ENCODE measurements at places on chromosomes 3 and 15. TPM values are rescaled to one million over a fixed set of nuclear protein-coding genes. Genes with fewer than 3 reads are reported as not detected.

The ANKUB1 gene
- total RNA-seq: not detected

DNA sequence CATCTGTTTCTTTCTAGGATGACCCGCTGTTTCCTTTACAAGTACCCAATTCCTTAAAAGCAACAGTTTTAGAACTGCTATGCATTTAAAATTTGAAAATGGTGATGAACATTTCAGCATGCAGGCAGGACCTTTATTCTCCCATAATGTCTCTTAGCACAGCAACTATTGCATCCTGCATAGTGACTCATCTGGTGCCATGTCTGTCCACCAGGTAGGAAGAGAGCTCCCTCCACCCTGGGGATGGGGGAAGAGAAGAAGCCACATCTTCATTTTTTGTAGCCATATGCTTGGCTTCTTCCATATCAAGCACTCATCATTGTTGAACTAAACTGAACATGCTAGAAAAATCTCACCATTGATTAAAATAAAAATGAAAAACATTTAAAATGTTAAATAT is 9.9 kb downstream of the GPR15 start:
- H3K27me3 ChIP-seq: peaks cover 2% of the 10 kb centered on the region
- no peak overlapping the region for H3K4me3 ChIP-seq
- no peak for DNase-seq
- no peaks in the 10 kb centered on the region for H3K36me3 ChIP-seq
- H3K27ac ChIP-seq: no peak overlapping the region
- H3K4me1 ChIP-seq: no peaks in the 10 kb centered on the region

DNA sequence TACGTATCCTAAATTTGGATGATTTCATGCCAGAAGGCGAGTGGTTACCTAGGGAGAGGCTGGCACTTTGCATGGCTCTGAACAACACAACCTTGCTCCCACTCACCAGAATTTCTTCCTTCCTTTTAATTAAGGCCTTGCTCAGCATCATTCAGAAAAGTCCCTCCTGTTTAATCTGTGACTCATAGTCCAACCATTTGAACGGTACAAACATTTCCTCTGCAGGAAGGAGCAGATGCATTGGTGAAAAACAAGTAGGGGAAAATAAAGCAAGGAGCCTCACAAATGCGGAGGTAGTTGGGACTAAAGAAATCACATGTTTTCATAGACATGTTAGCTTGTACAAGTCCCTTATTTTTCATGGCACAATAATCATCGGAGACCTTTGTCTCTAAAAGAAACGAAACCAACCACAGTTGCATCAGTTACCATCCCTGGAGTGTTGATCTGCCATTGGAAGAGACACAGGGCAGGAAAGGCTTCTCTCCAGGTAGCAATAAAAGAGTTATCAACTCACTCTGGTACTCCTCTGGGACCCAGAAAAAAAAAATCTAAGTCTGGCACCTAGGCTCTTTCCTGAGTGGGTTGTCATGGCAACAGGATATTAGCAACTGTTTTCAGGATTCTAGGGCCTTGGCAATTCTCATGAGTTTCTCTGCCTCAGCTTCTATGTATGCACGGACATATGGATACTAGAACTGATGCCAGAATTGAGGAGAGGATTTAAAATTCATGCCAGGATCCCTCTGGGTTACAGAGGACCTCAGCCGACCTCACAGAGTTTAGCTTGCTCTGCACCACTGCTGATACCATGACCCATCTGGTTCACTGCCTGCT is 255.4 kb upstream of the ARPP21 start:
- H3K27ac ChIP-seq: no peak overlapping the region
- no peaks in the 10 kb centered on the region for H3K27me3 ChIP-seq
- H3K4me1 ChIP-seq: no peaks in the 10 kb centered on the region
- no peaks in the 10 kb centered on the region for H3K36me3 ChIP-seq
- no peak overlapping the region for H3K4me3 ChIP-seq
- DNase-seq: no peak

DNA sequence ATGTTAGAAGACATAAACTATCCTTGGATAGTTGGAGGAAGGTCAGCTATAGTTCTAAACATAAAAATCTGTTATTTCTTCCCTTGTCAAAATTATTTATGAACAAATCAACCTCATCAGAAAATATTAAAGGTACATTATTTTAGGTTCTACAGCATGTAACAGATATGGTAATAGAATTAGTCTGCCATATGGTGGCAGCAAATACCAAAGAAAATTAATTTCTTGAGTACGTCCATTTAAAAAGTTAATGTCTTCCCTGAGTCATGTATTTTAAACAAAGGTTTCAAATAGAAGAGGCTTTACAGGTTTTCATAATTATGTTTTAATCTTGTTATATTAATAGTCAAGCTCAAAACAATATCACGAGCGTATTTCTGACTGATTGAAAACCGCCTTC is 17.9 kb upstream of the ANKRD28 start:
- no peak overlapping the region for H3K27ac ChIP-seq
- H3K4me3 ChIP-seq: no peak overlapping the region
- no peaks in the 10 kb centered on the region for H3K36me3 ChIP-seq
- H3K27me3 ChIP-seq: no peaks in the 10 kb centered on the region
- no peak for DNase-seq
- H3K4me1 ChIP-seq: no peaks in the 10 kb centered on the region

DNA sequence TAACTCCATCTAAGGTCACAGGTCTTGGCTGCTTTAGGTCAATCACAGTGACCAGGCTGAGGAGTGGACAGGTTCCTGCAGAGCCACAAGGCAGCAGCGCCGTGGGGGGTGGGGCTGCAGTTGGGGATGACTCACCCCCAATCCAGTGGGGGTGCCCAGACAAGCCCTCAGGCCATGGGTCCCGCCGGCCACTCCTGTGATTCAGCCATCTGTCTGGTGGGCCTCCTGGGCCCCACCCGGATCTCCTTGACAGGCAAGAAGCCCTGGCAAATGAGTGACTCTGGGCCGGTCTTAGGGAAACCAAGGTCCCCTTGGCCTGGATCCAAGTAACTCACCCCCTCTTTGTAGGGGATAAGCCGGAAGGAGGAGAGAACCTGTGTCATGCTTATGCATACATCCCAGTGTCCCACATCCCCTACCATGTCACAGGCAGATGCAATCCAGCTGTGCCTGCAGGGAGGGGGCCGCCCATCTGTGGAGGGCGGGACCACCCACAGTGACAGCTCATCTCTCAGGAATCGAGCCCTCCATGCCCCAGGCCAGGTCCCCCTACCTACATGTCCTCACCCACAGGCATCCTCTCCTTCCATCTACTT is 495 bp upstream of the COL7A1 start:
- peaks cover 7% of the 10 kb centered on the region for H3K36me3 ChIP-seq
- H3K4me3 ChIP-seq: no peak overlapping the region
- H3K27me3 ChIP-seq: no peaks in the 10 kb centered on the region

- no peak overlapping the region for H3K27ac ChIP-seq
- no peak overlapping the region for H3K4me3 ChIP-seq
- no peaks in the 10 kb centered on the region for H3K4me1 ChIP-seq
- DNase-seq: no peak
Observed at GRCh38 chr3:55802816-55803215, 315.7 kb upstream of the WNT5A start.

The SNTN gene
- not detected for total RNA-seq

DNA sequence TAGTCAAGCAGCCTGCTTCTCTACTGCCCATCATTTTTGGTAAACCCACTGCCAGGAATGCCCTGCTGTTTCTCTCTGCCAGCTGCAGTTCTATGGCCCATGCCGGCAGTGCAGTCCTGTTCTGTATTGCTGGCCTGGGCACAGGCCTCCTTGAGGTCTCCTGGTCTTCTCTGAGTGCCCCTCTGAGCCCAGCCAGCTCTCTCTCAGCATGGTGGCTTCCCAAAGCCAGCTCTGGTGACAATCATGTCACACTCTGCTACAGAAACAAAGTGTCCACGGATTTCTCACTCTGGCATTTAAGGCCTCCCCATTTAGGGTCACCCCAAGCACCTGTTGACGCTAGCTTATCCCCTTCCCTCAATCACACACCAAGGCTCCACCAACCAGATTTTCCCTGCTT is 24.5 kb downstream of the SRPRB start:
- H3K4me1 ChIP-seq: no peaks in the 10 kb centered on the region
- no peaks in the 10 kb centered on the region for H3K27me3 ChIP-seq
- no peak for DNase-seq
- H3K27ac ChIP-seq: no peak overlapping the region
- H3K4me3 ChIP-seq: no peak overlapping the region
- H3K36me3 ChIP-seq: no peaks in the 10 kb centered on the region

DNA sequence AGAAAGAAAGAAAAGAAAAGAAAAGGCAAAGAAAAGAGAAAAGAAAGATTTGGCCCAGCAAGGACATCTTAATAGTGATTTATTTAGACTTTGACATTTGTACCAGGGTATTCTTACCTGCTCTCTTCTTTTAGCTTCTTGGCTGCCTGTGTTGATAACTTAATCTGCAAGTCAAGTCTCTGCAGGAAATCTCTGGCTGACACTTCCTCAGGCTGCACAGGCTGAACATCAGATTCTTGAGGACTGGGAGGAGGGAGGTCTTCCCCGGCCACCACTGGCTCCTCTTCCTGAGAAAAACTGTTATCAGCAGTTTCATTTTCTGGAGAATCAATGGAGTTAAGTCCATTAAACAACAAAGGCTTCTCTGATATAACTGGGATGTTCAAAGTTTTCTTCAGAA is 12.8 kb downstream of the LYSMD2 start:
- H3K36me3 ChIP-seq: no peaks in the 10 kb centered on the region
- peaks cover 5% of the 10 kb centered on the region for H3K4me1 ChIP-seq
- no peak for DNase-seq
- no peak overlapping the region for H3K4me3 ChIP-seq

GRCh38 chr15:36218991-36219390 is 360.4 kb upstream of the CDIN1 start:
- H3K4me1 ChIP-seq: no peaks in the 10 kb centered on the region
- no peaks in the 10 kb centered on the region for H3K27me3 ChIP-seq
- no peaks in the 10 kb centered on the region for H3K36me3 ChIP-seq
- DNase-seq: no peak

GRCh38 chr3:89032346-89033013 is 74.9 kb upstream of the EPHA3 start:
- H3K27me3 ChIP-seq: no peaks in the 10 kb centered on the region
- H3K4me3 ChIP-seq: no peak overlapping the region
- H3K4me1 ChIP-seq: no peaks in the 10 kb centered on the region
- H3K36me3 ChIP-seq: no peaks in the 10 kb centered on the region
- no peak overlapping the region for H3K27ac ChIP-seq

DNA sequence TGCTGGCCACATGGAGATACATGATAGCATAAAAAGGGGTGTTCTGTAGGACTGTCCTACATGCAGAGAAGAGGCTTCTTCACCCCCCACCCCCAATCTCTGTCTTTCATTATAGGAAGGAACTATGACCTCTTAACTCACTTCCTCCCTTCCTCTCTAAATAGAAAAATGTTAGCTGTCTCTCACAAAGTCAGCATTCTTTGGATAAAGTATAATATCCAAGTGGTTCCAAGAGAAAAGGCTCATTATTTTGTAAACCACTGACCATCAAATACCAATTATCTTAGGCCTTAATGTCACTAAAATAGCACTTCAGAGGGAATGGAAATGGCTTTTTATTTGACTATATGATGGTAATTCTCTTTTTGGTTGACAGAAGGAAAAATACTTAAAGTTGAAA is 95.3 kb upstream of the SLC2A2 start:
- H3K4me3 ChIP-seq: no peak overlapping the region
- no peaks in the 10 kb centered on the region for H3K4me1 ChIP-seq
- no peak overlapping the region for H3K27ac ChIP-seq
- H3K27me3 ChIP-seq: no peaks in the 10 kb centered on the region

- H3K36me3 ChIP-seq: no peaks in the 10 kb centered on the region
- no peaks in the 10 kb centered on the region for H3K4me1 ChIP-seq
- no peak overlapping the region for H3K4me3 ChIP-seq
Observed at GRCh38 chr3:99071096-99071495, 169.6 kb upstream of the DCBLD2 start.

- no peak overlapping the region for H3K4me3 ChIP-seq
- H3K4me1 ChIP-seq: no peaks in the 10 kb centered on the region
- H3K27ac ChIP-seq: peak overlapping the region; percentile 56
- DNase-seq: no peak
Observed at GRCh38 chr3:195160257-195160898, 110.6 kb downstream of the XXYLT1 start.

All from prostate gland (tissue), 2 donors.